ENCODE measurements at places on chromosomes 3 and 15. TPM values are rescaled to one million over a fixed set of nuclear protein-coding genes. Genes with fewer than 3 reads are reported as not detected.

NRG4 gene
- total RNA-seq, result 0.76 TPM

PIGZ gene
- total RNA-seq, result 2.4 TPM

THOC7 gene
- total RNA-seq, result 42.2 TPM

KLHL6 gene
- total RNA-seq, result 34.6 TPM

WDR6 gene
- 109 TPM for total RNA-seq

TMEM40 gene
- 0.68 TPM for total RNA-seq

DIPK2A gene
- 18.1 TPM for total RNA-seq

PLA1A gene
- total RNA-seq, result 1.6 TPM

TMEM266 gene
- total RNA-seq, result 0.68 TPM

CYP8B1 gene
- total RNA-seq, result not detected

PP2D1 gene
- not detected for total RNA-seq

UBAP1L gene
- total RNA-seq, result 6.0 TPM

TTLL13 gene
- total RNA-seq, result 0.14 TPM

INSYN1 gene
- total RNA-seq, result 0.52 TPM

MME gene
- total RNA-seq, result 15.4 TPM

TRAT1 gene
- total RNA-seq, result 13.2 TPM

GNAT1 gene
- total RNA-seq, result not detected

PAQR9 gene
- total RNA-seq, result 0.64 TPM

TMEM207 gene
- total RNA-seq, result not detected

ALS2CL gene
- total RNA-seq, result 34.0 TPM

LEKR1 gene
- 2.3 TPM for total RNA-seq

KBTBD12 gene
- total RNA-seq, result not detected

DZIP3 gene
- 21.3 TPM for total RNA-seq

SLC28A2 gene
- total RNA-seq, result not detected

NGLY1 gene
- total RNA-seq, result 61.9 TPM

GOLGA8G gene
- total RNA-seq, result not detected

TNIK gene
- 9.0 TPM for total RNA-seq

KCNMB2 gene
- 0.60 TPM for total RNA-seq

ZBTB20 gene
- 82.3 TPM for total RNA-seq

TTC21A gene
- 12.1 TPM for total RNA-seq

VPS39 gene
- 171 TPM for total RNA-seq

SLC2A2 gene
- not detected for total RNA-seq

COL6A5 gene
- not detected for total RNA-seq

TM6SF1 gene
- 10.3 TPM for total RNA-seq

FBXW12 gene
- total RNA-seq, result not detected

SERPINI2 gene
- total RNA-seq, result not detected

HYKK gene
- total RNA-seq, result 2.7 TPM

C3orf85 gene
- total RNA-seq, result not detected

SUCNR1 gene
- total RNA-seq, result 7.5 TPM

AGBL1 gene
- not detected for total RNA-seq

ARL6IP5 gene
- 139 TPM for total RNA-seq

VILL gene
- total RNA-seq, result 15.5 TPM

GOLGA8T gene
- total RNA-seq, result 0.55 TPM

All from spleen (tissue), 13 donors.